ENCODE measurements at places on chromosomes 1 and 21.
A peak's percentile ranks its signal among the peaks of the same experiment; 100 is the strongest.

DNA sequence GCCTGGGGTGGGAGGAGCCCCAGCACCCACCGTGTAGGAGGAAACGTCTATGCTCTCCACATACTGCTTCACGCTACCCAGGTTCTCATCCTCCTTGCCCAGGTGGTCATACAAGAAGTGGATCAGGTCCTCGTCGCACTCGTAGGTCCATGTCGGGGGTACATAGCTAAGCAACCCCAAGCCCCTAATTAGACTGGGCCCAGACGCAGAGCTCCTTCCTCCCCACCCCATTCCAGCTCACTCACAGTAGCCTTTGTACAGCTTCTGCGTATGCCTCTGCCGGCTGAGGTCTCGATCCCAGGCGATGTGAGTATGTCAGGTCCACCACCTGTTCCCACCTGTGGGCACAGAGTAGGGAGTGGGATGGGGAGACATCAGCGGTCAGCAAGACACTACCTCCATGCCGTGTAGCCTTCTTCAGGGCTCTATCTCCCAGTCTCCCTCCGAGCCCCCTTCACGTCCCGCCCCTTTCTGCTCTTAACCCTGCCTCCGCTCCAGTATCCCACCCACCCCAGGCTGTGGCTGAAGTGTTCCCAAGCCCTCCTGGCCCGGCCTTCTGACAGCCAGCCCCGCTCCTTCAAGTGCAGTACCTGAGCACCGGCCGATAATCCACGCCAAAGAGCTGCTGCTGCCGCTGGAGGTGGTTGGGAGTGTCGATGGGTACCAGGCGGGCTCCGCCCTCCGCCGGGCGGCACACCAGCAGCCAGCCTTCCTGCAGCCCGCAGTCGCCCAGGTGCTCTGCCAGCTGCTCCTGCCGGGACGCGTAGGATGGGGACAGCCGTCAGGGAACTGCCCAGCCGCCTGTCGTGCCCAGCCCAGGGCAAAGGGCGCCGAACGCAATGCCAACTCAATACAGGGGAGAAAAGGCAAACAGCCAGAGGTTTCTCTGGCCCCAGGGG is 919 bp downstream of the HECTD3 start:
- DNase-seq: peak; percentile 5

GRCh38 chr21:31622397-31622796 is 37.1 kb upstream of the SOD1 start:
- DNase-seq: no peak

GRCh38 chr1:99642053-99642452 is 3.9 kb upstream of the PALMD start:
- DNase-seq: no peak

DNA sequence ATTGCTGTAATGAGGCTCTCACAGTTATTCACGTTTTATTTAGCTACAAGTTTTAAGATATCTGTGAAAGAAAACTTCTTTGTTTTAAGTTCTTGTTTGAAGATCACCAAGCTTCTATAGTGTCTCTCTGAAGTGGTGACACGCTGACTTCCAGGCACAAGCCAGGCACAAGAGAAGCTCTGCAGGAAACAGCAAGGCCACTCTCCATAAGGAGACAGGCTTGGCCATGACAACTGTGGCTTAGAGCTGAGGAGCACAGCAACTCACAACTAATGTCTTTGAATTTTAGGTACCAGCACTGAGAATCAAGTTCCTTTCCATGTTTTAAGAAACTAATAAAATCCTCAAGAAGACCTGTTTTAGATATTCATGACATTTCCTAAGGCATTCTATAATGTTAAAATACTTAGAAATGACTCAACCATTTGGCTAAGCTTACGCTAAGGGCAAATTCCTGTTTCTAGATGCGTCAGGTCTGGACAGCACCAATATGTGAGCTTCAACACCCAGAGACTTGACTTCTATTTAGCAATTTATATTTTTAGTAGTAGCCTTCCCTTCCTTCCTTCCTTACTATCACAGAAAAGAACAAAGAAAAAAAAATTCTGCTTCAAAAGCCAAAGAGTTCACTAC is 40.2 kb downstream of the APP start:
- no peak for DNase-seq

Data from CD4-positive, alpha-beta T cell treated with Interleukin-15 for 4 hours (primary cell).